Caki2 (cell line): ENCODE measurements at places on chromosomes 3 and 15.
A peak's percentile ranks its signal among the peaks of the same experiment; 100 is the strongest.

GRCh38 chr3:48614044-48614443 is 4.6 kb upstream of the UQCRC1 start:
- DNase-seq, result no peak

DNA sequence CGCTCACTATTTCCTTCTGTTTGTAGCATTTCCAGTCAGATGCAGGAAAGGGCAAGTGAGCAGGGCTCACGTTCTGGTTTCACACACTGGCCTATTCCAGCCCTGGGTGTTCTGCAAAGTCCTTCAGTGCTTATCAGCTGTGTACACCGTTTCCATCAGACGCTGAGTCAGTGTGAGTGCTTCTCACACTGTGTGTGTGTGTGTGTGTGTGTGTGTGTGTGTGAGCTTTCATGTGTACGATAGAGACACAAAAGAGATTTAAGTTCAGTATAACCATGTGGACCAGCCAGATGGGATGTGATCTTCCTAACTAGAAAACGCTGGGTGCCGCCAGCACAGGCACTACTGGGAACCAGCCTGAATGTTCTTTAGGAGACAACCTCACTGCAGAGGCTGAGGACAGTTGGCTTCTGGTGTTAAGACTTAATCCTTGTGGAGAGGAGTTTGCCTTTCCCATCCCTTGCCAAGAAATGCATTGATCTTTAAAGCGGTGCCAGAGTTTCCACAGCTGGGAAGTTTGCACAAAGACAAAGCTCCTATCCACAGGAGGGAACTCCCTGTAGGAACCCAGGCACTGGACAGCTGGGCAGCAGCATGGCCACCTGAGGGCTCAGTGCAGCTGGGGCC is 3.9 kb upstream of the CHSY1 start:
- no peak for DNase-seq

GRCh38 chr3:51682079-51682478 is 11.0 kb downstream of the TEX264 start:
- DNase-seq, result peak; percentile 75

DNA sequence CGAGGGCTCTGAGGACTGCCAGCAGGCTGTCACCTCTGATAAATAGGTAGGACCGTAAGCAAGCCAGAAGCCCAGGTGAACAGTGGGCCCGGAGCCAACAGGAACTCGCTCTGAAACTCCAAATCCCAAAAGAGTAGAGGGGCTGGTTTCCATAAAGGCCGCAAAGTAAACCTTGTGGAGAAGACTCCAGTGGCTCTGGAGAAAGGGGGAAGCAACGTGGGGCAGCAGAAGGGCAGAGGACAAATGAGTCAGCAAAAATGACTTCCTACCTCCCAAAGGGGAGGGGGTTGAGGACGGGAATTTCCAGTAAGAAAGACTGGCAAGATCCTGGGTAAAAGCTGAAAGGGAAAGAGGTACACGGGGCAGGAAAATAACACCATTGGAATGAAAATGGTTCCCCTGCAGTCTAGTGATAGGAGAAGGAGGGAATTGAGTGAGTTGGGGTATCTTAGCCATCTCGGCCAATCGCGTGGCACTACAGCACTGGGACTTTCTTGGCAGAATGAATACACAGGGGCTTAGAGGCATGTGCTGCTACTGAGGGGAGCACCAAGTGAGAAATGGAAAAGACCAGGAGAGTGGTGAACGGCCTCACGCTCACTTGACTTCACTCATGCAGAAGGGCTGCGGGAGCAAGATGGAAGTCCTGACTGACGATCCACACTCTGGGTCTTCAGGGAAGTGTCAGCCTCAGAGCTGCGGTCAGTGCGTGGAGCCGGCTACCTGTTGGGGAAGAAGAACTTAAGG is 33.2 kb downstream of the BMF start:
- DNase-seq, result no peak

GRCh38 chr3:129555616-129556357 is 12.8 kb downstream of the H1-8 start:
- DNase-seq, result no peak
